Stimulated activated CD4-positive, alpha-beta T cell treated with anti-CD3 and anti-CD28 coated beads, Interleukin-1b, Interleukin-23, amount 100 ng/mL, for 48 hours (primary cell): ENCODE measurements at places on chromosomes 4 and X.

GRCh38 chr4:38686682-38687081 is 22.7 kb downstream of the KLF3 start:
- DNase-seq: no peak

DNA sequence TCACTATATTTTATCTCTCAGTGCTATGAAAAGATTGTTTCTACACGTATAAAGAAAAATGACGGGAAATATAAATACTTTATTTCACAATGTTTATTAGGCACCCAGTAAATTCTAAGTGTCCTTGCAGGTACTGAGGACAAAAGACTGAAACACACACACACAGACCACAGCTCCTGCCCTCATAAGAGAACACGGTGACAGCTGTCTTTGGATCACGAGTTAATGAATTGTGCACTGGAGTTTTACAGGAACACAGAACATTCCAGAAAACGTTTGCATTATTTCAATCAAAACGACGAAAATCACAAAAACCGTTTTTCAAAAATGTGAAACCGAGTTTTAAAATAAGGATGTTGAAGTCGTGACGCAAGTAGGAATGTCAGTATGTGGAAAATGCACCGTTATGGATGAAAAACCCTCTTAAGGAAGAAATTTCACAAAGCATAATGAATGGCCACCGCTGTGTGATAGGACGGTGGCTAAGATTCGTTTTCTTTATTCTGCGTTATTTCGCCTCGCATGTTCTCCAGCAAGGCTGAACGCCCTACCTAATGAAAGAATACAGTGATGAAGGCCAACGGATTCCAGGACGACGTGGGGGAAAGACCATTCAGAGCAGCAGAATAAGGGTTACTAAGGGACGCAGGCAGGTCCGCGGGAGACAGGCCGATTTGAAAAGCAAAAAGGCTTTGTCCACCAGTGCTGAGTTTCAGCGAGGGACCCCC is 24.2 kb downstream of the FAM156A start:
- DNase-seq: no peak

DNA sequence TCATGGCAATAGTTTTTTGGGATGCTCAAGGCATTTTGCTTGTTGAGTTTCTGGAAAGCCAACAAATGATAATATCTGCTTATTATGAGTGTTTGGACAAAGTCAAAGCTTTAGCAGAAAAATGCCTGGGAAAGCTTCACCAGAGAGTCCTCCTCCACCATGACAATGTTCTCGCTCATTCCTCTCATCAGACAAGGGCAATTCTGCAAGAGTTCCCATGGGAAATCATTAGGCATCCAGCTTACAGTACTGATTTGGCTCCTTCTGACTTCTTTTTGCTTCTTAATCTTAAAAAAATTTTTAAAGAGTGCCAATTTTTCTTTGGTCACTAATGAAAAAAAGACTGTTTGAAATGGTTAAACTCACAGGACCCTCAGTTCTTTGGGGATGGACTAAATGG is 136.3 kb downstream of the UBE2K start:
- no peak for DNase-seq

DNA sequence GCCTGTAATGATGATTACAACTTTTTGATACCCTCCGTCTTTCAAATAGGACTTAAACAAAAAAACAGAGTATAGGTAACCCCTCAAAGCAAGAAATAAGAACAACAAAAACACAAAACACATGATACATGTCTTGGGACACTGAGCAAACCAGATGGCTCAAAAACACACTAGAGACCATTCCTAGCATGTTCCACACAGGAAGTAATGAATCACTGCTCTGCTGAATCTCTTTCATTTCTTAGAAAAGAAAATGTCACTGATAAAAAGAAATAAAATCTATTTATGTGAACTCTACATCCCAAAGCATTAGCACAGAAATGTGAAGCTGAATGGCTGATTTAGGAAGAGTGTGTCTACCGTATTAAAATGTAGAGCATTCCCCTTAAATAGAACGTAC is 134.5 kb upstream of the IL15 start:
- no peak for DNase-seq

DNA sequence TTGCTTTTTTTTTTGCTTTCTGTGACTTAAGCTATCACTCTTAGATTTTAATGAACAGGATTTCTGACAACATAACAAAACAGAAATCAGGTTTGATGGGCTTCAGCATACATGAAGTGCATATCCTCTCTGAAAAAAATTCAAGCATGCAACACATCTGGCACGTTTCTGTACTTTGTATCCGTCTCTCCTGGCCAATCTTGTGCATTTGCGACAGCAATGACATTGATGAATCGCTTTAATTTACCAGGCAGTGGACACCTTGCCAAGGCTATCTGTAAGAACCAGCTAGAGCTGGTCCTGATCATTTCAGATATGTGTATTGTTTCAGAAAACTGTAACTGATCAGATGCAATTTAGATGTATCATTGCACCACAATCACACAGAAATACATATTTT is 93.3 kb downstream of the CCSER1 start:
- no peak for DNase-seq

DNA sequence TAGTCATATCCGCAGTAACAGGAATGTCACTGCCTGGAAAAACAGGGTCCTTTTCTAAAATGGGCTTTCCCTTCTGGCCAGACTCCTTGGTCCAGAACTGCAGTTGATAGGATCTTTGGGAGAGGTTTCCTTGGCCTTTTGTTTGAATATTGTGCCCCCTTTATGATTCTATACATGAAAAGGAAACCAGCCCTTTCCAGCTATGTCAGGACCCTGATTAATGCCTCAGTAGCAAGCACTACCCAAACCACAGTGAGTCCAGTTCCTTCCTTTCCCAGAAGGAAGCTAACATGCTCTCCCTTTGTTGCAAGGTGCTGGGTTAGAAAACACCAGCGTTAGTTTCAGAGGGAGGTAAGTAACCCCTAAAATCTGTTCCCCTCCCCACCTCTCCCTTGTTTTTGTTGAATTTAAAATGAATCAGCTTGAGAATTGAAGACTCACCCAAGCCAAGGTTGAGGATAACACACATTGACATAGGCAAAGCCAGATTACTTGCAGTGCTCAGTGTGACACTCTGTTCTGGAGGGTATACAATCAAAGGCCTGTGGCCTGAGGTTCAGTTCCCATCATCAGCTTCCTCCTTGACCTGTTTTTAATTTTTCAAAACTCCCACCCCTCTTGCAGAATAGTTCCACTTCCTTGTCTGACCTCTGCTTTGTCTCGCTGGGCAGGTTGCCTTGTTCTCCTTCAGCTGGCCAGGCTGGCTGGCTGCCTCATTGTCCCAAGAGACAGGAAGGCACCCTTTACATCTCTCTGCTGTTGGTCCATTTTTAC is 87.6 kb upstream of the PLAC1 start:
- DNase-seq: no peak

DNA sequence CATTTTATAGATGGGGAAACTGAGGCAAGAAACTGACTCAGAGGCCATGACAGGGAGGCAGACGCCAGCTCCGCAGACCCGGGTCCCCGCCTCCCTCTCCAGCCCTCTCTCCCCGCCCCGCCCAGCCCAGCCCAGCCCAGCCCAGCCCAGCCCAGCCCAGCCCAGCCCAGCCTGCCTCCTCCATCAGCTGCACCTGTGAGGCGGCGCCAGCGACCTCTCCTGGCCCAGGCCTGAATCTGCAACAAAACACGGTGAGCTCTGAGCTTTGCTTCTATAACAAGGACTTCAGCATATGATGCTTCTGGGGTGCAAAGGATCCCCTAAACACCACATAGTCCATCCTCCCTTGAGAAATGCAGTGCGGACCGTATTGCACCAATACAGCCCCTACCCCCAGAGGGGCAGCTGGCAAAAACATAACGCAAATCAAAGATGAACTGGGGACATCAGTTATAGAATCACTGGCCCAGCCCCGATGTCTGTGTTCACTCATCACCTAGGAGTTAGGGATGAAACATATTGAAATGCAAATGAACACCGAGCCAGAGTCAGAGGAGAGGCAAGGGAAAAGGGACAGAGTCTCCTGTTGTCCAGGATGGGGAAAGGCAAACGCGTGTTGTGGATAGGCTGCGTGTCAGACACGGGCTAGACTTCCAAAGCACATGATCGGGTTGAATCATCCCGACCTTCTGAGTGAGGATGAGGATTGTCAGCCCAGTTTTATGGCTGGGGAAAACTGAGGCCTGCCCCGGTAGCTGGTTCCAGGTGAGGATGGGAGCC is 216.1 kb upstream of the PSAPL1 start:
- peak; percentile 11 for DNase-seq

- no peak for DNase-seq
These were observed 118.3 kb upstream of the FRG1 start for GRCh38 chr4:189822326-189822725.

- no peak for DNase-seq
These were observed 74.6 kb downstream of the WDR44 start for GRCh38 chrX:118420462-118420861.

GRCh38 chrX:1316527-1316926 is 20.1 kb upstream of the IL3RA start:
- peak; percentile 42 for DNase-seq

DNA sequence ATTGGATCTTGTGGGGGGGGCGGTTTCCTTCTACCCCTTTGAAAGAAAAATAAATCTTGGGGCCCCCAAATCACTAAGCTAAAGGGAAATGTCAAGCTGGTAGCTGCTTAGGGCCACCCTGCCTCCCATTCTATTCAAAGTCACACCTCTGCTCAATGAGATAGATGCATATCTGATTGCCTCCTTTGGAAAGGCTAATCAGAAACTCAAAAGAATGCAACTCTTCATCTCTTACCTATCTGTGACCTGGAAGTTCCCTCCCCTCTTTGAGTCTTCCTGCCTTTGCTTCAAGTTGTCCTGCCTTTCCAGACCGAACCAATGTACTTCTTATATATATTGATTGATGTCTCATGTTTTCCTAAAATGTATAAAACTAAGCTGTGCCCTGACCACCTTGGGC is 7.0 kb downstream of the C4orf51 start:
- no peak for DNase-seq

DNA sequence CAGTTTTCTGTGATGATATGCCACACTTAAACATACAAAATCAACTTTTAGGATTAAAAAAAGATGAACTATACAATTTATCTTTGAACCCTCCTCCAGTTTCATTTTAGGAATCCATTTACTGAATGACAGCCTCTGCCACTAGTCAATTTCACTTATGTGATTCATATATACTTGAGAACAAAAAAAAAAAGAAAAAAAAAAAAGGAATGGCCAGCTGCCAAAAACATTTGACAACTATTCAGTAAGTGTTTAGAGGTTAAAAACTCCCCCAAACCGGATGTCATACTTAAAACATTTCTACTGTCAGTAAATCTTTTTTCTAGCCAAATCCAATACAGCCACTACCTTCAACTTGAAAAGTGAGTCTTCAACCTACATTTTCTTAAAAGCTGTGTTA is 266.7 kb upstream of the MAGEB2 start:
- DNase-seq: no peak

GRCh38 chr4:1646690-1647089 is 37.4 kb downstream of the FAM53A start:
- DNase-seq: no peak

DNA sequence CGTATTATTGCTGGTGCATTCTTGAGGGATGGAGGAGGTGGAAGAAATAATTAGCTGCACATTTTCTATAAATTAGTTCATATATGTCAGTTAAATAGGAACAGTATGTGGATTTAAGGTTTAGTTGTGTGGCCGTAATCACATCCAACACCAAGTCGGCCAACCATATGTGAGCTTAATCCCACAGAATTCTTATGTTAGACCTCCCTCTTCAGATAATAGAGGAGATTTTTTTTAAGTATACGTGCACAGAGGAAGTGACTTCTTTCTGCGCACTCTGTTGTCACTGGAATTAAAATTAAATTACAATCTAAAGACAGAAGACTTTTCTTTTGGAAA is 2.1 kb downstream of the SEPTIN11 start:
- no peak for DNase-seq

DNA sequence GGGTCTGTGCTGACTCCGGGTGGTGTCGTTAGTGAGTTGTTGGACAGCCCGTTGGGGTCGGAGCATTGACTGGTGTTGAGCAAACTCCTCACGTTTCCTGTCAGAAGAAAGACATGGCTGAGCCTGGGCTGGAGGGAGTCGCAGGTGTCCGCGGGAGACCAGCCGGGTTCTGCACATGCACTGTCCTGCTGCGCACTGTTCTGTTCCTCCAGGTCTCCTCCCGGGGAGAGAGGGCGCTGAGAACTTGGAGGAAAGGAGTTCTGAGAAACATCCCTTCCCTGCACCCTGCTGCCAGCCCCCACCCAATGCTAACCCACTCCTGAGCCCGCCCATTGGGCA is 1.1 kb downstream of the ZNF141 start:
- DNase-seq: no peak

- DNase-seq: peak; percentile 51
These were observed 5.3 kb upstream of the STBD1 start for GRCh38 chr4:76301068-76301774.

- no peak for DNase-seq
These were observed 781 bp upstream of the SPON2 start for GRCh38 chr4:1172971-1173757.

DNA sequence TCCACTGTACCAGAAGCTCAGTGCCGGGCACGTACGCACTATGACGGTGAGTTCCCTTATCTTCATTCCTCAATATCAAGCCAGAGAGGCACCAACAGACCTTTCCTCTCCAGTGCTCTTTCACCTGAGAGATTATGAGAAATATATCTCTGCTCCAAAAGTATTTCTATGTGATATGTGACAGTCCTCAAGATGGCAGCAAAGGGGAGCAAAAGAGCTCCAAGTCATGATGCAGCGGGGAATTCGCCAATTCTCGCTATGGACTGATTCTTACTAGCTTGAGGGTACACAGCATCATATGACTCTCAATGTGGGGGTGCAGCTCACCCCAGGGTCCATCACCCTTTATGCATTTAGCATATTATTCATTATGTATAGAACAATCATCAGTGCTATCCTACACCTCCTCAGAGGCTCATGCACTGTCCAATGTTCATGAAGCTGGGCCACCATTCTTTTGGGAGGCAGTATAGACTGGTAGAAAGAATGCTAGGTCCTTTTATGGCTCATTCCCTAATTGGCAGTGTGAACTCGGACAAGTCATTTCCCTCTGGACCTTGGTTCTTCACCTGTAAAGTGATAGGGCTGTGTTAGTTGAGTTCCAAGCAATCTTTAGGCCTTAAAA is 12.8 kb upstream of the IQSEC2 start:
- DNase-seq: no peak

GRCh38 chr4:83146841-83147240 is 32.3 kb upstream of the PLAC8 start:
- no peak for DNase-seq
